Stimulated activated CD8-positive, alpha-beta memory T cell treated with anti-CD3 and anti-CD28 coated beads, Interleukin-7, amount 100 ng/mL, for 48 hours (primary cell): ENCODE measurements at places on chromosomes 11 and 22.

DNA sequence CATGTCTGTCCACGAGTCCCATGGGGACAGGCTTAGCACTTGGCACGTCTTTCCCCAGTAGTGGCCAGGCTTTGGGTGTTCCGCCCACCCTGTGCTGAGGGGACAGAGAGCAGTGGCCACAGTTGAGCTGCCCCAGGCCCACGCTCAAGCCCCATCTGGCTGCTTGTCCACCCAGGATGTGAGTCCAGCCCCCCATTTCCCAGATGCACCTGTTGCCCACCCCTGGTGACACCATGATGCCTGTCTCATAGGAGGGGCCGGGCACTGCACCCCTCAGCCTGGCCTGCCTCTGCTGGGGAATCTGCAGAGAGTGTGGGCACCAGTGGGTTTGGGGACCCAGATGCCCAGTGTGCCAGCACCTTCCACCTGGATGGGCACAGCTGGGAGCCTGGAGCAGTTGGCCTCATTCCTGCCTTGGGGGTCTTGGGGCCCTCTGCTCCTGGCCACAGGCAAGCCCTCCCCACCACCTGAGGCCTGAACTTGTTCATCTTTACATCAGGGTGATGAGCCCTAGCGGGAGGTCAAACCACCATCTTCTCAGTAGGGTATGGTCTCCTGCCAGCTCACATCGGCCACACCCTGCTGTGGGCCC, 5.7 kb downstream of the SIGIRR start:
- DNase-seq: no peak

- no peak for DNase-seq
These were observed 66.8 kb downstream of the THAP12 start for GRCh38 chr11:76313913-76314740.

DNA sequence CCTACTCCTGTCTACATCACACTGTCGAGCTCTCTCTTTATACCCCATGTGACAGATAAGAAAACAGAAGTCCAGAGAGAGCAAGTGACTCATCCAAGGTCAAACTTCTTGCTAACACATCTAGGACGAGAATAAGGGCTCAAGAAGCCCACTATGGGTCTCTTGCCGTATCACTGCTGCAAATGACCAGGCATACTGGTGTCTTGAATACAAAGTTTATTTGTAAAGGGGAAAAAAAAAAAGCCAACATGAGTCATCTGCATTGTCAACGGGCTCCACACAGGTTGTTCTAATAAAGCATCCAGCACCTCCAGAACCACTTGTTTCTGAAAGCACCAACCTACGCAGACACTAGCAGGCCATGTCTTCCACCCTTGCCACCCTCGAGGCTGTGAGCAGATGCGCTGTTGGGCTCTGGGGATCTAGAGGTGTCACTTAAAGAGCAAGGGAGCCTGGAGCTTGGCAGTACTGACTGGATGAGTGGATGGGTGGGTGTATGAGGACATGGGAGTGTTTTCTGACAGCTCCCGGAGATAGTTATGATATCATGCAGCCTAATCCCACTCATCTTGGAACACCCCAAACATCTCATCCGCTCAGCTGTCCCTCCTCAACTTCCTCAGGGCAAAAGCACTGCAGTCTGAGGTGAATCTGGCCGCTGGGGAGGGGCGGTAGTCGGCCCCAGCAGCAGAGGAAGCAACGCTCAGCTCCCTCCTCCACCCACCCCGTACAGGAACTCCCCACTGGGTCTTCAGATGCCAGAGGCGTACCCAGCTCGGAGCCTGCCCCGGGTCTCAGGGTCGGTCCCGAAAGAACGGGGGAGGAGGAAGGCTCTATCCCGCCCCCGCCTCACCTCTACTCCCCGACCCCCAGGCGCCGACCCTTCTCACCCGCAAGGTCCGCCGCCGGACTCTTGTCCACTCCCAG, 1.0 kb downstream of the SMCO4 start:
- DNase-seq: no peak

- no peak for DNase-seq
These were observed 7.8 kb downstream of the ADAMTS15 start for GRCh38 chr11:130456286-130456685.

DNA sequence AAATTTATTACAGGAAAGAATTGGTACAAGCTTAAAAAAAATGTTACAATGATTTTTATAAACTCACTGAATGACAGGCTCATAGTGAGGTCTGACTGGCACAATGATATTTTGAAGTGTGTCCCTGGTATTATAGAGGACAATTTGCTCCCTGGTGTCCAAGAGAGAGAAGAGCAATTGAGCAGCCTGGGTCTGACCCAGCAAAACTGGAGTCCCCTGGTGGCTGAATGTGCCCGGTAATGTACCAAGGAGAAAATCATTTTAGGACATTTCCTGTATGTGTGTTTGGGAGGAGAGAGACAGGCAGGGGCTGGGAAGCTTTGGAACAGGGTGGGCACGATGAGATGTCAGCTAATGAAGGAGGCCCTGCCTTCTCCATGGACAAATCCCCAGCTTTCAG, 125.3 kb downstream of the APOL5 start:
- no peak for DNase-seq

GRCh38 chr11:47186700-47187695, 764 bp upstream of the PACSIN3 start:
- no peak for DNase-seq

GRCh38 chr22:26887456-26887855, 230.1 kb downstream of the MIAT start:
- no peak for DNase-seq

- no peak for DNase-seq
These were observed 86.1 kb downstream of the ABTB2 start for GRCh38 chr11:34271727-34272126.

DNA sequence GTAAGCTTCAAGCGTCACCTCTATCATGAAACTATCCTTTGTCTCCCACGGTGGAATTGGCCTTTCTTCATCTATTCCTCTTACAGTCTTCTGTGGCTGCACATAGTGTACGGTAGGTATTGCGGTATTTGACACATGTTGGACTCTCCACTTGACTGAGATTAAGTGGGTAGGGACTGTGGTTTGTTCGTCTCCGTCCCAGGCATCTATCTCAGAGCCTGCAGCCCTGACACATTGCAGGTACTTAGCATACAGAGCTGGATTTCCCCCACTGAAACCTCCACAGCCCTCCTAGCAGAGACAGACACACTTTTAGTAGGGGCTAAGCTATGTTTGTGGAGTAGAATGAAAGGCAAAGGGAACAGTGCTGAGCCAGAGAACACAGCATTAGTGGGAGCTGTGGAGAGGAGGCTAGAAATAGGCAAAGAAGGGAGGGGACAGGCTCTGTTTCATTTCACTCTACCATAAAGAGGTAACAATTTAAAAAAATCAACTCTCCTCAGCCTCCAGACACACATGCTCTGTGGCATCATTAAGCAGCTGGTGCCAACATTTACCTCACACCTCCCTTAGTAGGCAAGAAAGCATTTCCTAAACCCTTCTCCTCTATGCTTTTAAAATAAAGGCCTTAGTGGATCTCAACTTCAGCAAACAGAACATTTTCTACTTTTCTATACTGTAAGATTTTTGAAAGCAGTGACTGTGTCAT, 277.5 kb downstream of the KIRREL3 start:
- DNase-seq: no peak

GRCh38 chr11:115379528-115379927, 124.7 kb downstream of the CADM1 start:
- DNase-seq: no peak

DNA sequence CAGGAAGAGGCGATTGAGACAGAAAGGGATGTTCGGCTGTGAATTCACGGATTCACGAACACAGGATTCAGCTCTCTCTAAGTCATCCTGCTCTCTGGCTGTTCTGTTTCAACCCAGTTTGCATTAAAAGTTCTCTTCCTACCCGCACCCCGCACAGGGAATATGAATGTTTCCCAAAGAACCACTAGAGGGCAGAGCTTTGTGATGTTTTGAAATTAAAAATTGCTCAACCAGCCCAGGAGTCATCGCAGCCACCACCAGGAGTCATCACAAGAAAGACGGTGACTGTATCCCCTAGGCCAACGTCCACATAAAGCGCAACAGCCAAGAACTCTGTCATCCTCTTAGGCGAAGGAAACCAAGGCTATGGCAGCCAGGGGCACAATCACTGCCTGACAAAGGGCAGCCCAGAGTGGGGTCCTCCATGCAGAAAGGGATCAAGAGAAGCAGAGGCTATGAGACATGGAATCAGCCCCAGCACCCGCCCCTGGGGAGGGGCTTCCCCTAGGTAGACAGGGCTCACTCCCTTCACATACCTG, 122.4 kb downstream of the WT1 start:
- DNase-seq: peak; percentile 25

DNA sequence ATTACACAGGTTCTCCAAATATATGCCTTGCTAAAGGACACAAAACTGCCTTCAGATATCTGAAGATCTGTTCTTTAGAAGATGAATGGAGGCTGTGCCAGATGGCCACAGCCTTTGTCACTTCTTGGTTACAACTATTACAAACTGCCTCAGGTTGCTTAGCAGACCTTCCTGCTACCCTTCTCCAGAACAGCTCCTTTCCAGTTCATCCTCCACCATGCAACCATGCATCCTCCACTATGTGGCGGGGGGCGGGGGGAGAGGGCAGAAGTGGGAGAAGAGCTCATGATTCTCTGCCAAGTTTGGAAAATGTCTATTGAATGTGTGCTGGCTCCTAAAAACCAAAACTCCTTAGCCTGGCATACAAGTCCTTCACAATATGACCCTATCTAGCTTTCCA, 267.5 kb downstream of the TTC28 start:
- no peak for DNase-seq

DNA sequence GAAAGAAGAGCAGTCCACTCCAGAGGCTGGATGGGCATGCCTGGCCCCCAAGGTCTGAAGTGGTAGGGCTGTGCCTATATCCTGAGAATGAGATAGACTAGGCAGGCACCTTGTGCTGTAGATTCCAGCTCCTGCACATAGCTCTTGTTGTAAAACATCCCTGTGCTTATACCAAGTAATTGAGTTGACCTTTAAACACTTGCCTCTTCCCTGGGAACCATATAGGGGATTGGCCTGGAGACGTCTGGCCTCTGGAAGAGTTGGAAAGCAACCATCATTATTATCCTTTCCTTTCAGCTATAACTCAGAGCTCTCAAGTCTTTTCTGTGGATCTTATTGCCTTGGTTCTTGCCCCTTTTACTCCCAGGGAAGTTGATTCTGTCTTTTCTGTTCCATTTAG, 15.1 kb downstream of the LIMK2 start:
- no peak for DNase-seq

- DNase-seq: no peak
These were observed 4.8 kb downstream of the SELENOM start for GRCh38 chr22:31102441-31103081.

- DNase-seq: no peak
These were observed 17.9 kb downstream of the SWAP70 start for GRCh38 chr11:9681583-9682372.

GRCh38 chr11:1717745-1718144, 20.8 kb downstream of the KRTAP5-6 start:
- DNase-seq: no peak

GRCh38 chr11:34417202-34417601, 21.5 kb upstream of the CAT start:
- no peak for DNase-seq

- DNase-seq: no peak
These were observed 63.7 kb downstream of the LIF start for GRCh38 chr22:30182815-30183214.

GRCh38 chr11:74522776-74523175, 29.3 kb upstream of the LIPT2 start:
- no peak for DNase-seq

DNA sequence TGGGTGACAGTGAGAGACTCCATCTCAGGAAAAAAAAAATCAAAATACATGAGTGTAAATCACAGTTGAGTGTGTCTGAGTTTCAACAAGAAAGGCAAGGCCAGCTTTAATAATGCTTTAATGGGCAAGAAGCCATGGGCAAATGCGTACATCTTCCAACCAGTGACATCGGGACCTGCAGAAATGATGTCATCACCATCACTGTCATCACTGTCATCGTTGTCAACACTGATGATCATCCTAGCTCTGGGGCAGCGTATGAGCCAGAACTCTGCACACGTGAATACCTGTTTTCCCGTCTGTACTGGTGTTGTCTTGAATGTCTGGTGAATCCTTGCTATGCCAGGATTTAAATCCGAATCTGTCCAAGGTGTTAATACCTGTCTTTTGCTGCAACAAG, 712.5 kb downstream of the BRD1 start:
- no peak for DNase-seq

GRCh38 chr11:63518548-63518947, 12.7 kb downstream of the LGALS12 start:
- DNase-seq: no peak

DNA sequence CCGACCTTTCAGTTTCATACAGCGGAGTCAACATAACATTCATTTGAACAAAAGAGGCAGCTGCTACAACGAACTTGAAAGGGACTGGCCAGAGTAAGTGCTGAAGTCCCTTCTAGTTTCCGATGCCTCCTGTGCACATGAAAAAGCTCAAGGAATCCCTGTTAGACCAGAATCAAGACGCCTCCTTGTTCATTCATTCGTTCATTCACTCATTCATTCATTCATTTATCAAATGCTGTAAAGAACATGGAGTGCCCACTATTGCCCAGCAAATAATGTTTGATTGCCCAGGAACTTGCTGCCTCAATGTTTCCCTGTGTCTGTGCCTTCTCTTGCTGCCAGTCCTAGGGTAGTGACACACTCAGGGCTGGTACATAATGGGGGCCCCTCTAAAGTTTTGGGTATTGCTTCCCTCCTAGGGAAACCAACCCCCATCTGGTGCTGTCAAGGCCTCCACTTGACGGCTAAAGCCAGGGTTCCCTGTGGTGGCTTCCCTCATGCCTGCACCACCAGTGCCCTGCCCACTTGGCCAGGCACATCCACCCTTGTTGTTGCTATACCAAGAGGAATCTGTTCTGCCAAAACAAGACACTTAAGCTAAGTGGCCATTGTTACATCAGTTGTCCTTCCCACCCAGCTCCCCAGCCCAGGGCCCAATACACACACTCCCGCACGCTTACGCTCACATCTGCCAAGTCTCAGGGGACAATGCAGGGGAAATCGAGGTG, 3.8 kb downstream of the TMPRSS13 start:
- DNase-seq: no peak

GRCh38 chr22:20459152-20459542, 21.5 kb upstream of the SCARF2 start:
- DNase-seq: no peak

- DNase-seq: no peak
These were observed 20.3 kb upstream of the PARVA start for GRCh38 chr11:12356944-12357655.

GRCh38 chr11:118996926-118997626, 862 bp upstream of the CENATAC start:
- no peak for DNase-seq

DNA sequence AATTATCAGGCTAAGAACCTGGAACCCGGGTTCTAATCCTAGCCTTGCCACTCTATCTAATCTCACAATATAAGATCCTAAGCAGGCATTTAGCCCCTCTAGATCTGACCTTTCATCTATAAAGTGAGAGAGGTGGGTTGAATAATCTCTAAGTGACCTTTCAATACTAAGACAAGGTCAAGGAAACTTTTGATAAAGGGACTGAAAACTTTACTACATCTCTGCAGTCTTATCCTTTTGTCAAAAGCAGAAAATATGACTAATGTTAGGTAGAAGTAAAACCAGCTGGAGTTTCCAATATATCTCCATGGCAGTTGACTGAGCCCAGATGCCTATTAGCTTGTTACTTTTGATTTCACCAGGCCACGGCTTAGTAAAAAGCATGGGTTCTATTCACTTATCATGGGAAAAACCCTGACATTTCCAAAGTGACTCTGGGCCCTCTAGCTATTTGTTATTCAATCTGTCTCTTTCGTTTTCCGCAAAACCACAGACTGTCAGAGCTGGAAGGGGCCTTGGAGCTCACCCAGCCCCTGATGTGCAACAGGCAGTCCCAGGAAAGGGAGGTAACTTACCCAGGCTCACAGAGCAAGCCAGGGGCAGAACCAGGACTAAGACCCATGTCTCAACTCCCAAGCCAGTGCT, 75.8 kb downstream of the RAB30 start:
- DNase-seq: no peak
